ENCODE measurements at places on chromosomes 4 and X. TPM values are rescaled to one million over a fixed set of nuclear protein-coding genes. Genes with fewer than 3 reads are reported as not detected.

DNA sequence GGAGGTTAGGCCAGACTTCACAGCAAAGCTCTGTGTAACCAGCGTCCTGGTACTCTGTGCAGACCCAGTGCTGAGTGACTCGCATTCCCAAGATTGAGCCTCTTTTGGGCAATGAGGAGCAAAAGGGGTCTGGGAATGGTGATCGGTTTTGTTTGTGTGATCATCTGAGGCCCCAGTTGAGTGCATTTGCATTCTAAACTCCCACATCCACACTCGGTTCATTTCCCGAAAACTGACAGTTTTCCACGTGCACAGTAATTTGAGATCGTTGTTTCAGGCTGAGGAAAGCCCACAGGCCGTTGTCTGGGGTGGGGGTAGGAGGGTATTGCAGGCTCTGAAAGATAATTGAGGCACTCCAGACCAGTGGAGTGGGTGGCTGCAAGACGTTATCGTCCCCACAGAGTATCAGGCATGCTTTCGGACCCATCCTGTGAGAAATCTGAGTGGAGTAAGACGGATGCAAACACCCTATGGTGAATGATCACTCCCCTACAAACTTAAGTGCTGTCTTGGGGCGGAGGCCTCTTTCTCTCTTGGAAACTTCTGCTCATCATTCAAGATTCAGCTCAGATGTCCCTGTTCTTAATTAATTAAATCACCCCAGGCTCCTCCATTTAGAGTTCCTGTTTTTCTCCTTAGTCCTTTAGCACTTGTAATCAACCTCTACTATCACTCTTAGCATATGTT is 96.1 kb downstream of the AFF1 start:
- no peak for DNase-seq

DNA sequence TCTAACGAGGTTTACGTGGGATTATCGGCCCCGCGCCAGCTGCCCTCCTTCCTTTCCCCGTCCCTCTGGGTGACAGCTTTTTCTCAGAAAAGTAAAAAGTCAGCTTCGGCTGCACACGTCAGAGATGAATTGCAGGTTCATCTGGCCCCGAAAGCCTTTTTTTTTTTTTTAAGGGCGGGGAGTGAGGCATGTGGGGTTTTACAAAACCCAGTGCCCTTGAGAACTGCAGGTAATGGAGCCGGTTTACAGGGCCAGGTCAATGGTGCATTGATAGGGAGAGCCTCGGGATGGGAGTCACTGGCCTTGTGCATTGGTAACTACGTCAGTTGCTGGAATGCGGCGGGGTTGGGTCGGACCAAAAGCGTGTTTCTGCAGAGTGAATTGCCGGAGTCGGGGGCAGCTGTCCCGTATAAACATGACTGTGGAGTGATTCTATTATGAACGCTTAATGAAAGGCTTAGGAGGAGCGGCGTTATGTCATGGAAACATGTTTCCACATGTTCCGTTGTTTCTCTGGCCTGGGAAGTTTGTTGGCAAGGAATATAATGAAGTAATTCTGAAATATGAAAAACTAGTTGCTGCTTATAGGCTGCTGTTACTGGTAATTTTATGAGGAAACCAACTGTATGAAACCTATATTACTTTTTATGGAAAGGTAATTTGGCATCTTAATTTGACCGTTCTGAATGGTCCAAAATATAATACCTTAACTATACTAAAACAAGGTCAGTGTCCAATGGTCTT is 1.1 kb downstream of the HSPA4L start:
- DNase-seq: peak; percentile 85

DNA sequence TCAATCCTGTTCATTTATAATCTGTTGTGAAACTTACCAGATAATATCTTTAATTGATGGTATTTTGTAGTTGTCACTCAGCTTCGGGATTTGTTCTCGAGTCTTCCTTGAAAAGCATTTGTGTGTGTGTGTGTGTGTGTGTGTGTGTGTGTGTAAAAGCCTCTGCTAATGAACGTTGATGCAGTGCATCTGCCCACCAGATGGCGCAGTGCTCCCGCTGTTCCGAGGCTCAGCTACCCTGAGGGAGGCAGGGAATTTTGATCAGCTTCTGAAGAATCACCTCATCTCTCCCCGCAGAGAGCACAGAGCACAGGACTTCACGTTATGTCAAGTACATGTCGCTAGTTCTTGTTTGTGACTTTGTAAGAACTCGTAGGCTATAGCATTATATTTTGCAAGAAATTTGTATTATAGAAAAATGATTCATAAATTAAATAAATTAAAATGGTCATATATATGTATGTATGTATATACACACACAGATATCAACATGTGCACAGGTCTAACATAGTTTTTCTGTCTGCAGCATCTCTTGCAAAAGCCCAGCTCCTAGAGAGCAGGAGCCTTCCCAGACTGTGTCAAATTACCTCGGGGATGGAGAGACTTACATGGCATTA is 316.7 kb upstream of the IGFBP7 start:
- no peak for DNase-seq

GRCh38 chrX:151359341-151359740 is 37.7 kb upstream of the VMA21 start:
- DNase-seq: no peak

GRCh38 chr4:93469560-93469959 is 359.0 kb upstream of the ATOH1 start:
- DNase-seq: no peak

Gene PFKFB1
- 0.35 TPM for total RNA-seq

Gene TXK
- 1.2 TPM for total RNA-seq
